EL (cell line): ENCODE measurements at places on chromosomes 3 and 15.

GRCh38 chr15:57263520-57263919, 112.8 kb upstream of the CGNL1 start:
- DNase-seq = no peak

GRCh38 chr3:61853912-61854311, 292.5 kb downstream of the PTPRG start:
- no peak for DNase-seq

GRCh38 chr3:188877381-188877780, 294.4 kb upstream of the TPRG1 start:
- DNase-seq = no peak

- peak; percentile 57 for DNase-seq
These were observed 175.0 kb downstream of the CFAP20DC start for GRCh38 chr3:58874795-58875194.

GRCh38 chr3:192307631-192308030, 419.7 kb downstream of the FGF12 start:
- peak; percentile 2 for DNase-seq

DNA sequence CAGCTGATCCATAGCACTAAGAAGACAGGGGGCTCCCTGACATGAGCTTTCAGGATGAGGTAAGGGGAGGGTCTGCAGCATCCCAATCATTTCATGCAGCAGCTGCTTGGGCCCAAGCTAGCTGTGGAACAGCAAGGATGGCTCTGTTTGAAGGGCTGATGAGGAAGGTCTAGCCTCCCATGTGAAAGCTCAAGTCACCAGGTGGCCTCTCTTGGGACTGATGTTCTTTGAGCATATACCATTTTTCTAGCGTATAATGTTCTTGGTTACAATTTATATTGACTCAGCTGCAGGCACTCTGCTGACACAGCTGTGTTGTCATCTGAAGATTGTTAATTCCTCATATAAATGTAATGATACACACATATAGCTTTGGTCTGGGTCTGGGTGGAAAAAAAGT, 87.0 kb downstream of the CD200R1L start:
- DNase-seq = no peak

DNA sequence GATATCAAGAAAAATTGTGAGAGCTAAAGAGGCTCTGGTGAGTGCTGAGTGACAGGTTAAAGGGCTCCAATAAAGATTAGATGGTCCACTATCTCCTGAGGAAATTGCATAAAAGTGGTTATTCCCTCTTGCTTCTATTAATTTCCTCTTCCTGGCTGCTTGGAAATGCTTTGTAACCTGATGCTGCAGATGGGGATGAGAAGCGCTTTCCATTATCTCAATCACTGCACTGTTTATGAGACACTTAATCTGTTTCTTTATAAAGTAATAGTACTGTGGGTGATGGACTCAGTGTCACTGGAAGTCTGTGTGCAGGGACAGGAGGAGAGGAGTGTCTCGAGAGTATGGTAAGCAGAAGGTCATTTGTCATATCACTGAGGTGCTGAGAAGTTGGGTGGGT, 305.3 kb downstream of the EPHB1 start:
- DNase-seq = no peak

DNA sequence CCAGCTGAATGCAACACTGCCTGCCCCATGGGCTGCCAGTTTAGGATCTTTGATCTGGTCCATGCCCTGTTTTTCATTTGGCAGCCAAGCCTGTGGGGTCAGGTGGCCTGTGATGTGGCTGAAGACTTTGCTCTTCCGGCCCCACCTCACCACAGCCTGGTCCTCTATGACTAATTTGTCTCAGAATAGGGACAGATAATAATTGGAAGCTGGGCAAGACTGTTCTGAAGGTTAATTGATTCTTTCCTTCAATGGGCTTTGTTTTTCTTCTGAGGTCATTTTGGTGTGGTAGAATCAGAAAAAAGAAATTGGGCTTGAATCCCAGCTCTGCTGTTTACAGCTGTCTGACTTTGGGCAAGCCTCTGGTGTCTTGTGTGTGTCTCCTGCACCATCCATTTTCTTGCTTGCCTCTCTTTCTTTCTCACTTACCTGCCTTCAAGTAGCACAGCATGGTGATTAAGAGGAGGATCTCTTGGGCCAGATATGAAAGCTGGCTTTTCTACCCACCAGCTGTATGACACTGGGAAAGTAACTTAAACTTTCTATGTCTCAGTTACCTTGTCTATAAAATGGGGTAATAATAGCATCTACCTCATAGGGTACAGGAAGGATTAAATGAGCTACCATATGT, 24.2 kb downstream of the ABHD2 start:
- DNase-seq = peak; percentile 51

GRCh38 chr3:173000553-173000952, 140.5 kb downstream of the SPATA16 start:
- DNase-seq = no peak

DNA sequence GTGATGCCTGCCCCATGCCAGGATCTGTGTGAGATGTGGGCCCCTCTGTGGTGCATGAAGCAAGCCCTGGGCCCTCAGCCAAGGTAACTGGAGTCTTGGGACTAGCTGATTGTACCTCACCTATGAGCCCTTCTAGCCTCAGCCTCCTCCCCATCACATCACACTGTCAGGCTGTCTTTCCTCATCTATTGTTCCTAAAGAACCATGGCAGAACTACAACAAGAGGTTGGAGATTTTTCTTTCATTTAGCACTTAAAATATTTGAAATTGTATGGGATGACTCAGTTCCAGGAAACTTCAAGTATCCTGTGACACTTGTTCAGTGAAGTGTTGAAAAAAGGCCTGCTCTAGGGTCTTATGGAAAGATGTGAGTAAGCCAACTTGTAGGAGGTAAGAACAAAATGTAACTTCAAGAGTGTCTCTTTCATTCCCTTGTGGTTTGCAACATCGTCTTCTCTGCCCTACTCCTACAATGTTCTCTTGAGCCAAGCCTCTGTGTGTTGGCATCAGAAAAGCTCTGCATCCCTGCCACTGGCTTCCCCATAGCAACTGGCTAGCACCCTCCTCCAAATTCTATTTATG, 58.7 kb upstream of the TIPARP start:
- peak; percentile 85 for DNase-seq

DNA sequence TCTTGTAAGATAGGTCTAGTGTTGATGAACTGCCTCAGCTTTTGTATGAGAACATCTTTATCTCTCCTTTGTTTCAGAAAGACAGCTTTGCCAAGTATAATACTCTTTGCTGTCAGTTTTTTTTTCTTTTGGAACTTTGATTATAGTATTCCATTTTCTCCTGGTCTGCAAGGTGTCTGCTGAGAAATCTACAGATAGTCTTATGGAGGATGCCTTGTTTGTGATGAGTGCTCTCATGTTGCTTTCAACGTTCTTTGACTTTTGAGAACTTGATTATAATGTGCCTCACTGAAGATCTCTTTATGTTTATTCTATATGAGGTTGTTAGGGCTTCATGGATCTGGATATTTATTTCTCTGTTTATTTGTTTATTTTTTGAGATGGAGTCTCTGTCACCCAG, 60.3 kb downstream of the DOCK3 start:
- DNase-seq = no peak
